ENCODE measurements at places on chromosomes 11 and 22.
A peak's percentile ranks its signal among the peaks of the same experiment; 100 is the strongest.

DNA sequence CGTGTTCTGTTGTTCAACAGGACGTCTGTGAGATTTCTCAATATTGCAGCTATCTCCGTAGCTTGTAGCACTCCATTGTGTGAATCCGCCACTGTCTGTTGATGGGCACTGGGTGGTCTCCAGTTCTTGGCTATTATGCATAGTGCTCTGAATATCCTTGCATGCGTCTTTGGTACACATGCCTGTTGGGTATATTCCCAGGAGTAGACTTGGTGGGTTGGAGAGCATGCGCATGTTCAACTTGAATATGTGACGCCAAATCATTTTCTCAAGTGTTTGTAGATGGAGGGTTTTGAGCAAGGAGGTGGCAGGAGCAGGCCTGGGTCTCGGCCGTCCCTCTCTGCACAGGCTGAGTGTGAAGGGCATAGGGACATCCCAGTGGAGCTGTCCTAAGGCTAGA lies 24.8 kb upstream of the TSKU start:
- no peak for DNase-seq

- no peak for DNase-seq
These were observed 733.0 kb upstream of the KIRREL3 start for GRCh38 chr11:127733552-127733951.

DNA sequence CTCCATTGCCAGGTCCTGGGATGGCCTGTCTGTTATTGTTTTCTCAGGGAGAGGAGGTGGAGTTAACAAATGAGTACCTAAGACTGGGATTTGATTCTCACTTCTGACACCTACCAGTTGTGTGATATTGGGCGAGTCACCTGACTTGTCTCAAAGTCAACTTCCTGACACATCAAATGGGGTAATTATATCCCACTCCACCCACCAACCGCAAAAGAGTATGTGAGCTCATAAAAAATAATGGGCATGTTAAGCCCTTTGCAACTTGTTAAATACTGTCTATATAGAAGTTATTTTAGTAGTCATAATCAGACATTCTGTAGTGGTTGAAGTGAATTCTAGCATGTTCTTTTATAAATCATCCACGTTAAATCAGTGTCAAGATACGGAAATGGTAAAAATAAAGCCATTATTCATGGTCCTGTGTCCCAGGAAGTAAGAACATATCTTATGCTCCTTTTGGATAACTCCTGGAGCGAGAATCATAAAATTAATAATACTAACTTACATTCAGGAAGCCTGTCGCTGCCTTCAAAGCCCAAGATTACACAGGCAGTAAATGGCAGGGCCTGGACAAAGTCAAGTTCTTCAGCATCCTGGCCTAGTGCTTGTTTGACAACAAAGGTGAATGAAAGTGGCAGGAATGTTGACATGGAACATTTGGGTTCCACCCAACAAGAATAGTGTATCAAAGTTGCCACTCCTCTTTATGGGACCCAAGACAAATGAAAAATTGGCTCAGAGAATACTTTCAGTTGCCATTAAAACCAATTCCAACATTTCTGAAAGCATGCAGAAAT lies 54.3 kb downstream of the SYTL2 start:
- DNase-seq, result peak; percentile 21

DNA sequence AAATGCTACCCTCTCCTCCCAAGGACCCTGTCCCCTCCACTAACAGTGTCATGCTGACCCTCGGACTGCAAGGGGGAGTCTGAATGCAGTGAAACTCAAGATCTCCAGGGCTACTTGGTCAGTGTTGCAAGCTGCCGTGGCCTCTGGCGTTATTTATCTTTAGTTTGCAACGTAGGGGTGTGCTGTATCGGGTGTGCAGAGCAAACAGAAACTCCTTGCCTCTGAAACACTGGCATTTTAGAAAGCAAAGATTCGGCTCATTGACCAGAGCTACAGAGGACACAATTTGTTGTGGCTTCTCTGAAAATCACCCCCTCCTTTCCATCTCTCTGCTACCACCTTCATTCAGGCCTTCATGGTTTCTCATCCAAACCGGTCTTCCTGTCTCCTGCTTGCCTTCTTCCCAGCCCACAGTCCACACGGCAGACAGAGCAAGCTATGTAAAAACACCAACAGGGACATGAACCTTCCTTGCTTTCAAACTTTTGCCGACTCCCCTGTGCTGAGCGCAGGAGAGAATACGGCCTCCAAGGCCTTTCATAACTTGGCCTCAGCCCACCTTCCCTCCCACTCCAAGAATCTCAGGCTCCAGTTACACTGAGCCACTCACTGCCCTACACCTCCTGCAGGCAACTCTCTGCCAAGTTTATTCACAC lies 14.9 kb downstream of the FZD4 start:
- no peak for DNase-seq

DNA sequence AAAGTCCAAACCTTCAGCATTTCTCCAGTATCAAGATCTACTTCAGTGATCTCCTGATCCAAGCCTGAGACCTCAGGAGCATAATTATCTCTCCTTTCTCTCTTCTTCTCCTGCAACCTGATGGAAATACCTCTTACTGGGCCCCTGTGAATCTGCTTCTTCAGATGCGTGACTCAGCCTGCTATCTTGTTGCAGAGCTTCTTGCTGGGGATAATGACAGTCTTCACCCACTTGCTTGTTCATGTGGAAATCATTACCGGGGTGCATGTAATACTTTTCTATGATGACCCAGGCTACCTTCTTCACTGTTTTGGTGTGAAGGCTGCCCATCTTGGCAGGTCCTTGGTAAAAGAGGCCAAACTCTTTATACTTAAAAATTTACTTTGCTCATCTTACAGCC lies 140.0 kb upstream of the POU2AF2 start:
- DNase-seq, result no peak

Measured in activated naive CD4-positive, alpha-beta T cell treated with Interleukin-2 at 50 U/mL for 16 hours (primary cell).